ENCODE measurements at places on chromosomes 3 and 15.

- DNase-seq, result no peak
Measured at GRCh38 chr3:94024385-94024784, 4.0 kb downstream of the STX19 start.

- DNase-seq, result no peak
Measured at GRCh38 chr15:63065262-63066221, 23.0 kb downstream of the TPM1 start.

GRCh38 chr3:128369121-128369703, 97.5 kb downstream of the DNAJB8 start:
- DNase-seq, result no peak

DNA sequence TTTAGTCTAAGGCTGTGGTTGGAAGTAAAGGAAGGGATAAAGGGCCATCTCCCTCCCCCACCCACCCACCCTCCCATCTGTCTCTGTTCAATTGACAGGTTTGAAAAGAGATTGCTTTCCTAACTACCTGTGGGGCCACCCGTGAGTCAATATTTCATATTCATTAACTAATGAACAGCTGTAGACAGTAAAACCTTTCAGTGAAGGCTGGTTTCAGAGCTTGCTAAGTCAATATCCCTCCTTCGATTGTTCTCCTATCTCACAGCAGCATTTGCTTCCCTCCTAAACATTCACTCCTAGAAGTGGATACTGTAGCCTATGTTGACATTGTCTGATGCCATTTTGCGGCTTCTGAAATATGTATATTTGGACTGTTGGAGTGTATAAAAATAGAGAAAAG, 85.9 kb upstream of the SYNPR start:
- peak; percentile 30 for DNase-seq

- DNase-seq, result no peak
Measured at GRCh38 chr3:51966016-51966415, 1.2 kb downstream of the PCBP4 start.

DNA sequence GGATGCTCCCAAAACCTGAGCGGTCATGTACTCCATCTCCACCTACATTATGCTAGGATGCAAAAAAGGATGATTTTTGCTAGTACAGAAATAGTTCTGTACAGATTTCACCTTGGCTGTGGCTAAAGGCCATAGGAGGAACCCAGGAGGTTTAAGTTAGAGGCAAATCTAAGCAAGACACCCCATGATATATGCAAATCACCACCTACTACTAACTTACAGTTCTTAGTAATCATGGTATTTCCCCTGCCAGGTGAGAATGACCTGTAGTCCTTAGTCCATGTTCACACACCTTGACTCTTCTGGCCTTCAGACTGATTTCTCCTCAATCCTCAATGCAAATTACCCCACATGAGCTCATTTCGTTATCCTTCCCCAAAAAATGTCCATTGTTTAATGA, 154.2 kb downstream of the IMPG2 start:
- no peak for DNase-seq

DNA sequence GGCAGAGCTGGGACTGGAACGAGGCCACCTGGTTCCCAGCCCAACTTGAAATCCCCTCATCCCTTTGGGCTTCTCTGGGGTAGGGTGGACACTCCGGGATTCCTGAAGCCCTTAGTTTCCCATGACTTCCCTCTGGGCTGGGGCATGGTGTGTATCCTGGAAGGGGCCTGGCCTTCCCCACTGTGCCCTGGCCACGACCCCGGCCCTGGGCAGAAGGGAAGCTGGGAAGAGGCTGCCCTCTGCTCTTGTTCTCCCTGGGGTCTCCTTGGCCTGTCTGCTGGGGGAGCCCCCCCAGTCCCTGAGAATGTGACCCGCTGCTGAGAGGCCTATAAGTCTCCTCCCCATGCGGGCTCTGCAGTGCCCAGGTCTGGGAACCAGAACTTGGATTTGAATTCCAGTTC, 104.9 kb downstream of the LINGO1 start:
- no peak for DNase-seq

DNA sequence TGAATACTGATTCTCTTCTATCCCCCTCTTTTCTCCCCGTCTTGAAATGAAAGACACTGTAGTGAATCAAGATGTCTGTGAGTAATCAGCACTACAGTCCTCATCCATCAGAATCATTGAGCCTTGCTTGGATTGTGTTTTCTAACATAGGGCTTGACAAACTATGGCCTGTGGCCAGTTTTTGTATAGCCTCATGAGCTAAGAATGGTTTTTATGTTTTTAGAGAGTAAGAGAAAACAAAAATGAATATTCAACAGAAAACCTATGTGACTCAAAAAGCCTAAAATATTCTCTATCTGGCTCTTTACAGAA, 55.2 kb downstream of the PPM1L start:
- DNase-seq, result no peak

- no peak for DNase-seq
Measured at GRCh38 chr3:106007512-106007911, 138.7 kb upstream of the CBLB start.
